Calu3 (cell line): ENCODE measurements at places on chromosomes 7 and 10. TPM values are rescaled to one million over a fixed set of nuclear protein-coding genes. Genes with fewer than 3 reads are reported as not detected.

The CPEB3 gene
- 2.8 and 3.6 TPM in 2 replicates for total RNA-seq

The DGKB gene
- 0.12 TPM in 1 of 2 replicates, not detected in the other for total RNA-seq

The CDC14C gene
- 0.24 TPM in 1 of 2 replicates, not detected in the other for total RNA-seq

The ZNF735 gene
- total RNA-seq: not detected in 2 replicates

The CCDC3 gene
- total RNA-seq: not detected in 2 replicates

The PGAM2 gene
- total RNA-seq: 0.87 TPM in 1 of 2 replicates, not detected in the other

The LIPN gene
- total RNA-seq: not detected in 2 replicates

The GAD2 gene
- not detected in 2 replicates for total RNA-seq
